ENCODE measurements at places on chromosomes 6 and 20.

DNA sequence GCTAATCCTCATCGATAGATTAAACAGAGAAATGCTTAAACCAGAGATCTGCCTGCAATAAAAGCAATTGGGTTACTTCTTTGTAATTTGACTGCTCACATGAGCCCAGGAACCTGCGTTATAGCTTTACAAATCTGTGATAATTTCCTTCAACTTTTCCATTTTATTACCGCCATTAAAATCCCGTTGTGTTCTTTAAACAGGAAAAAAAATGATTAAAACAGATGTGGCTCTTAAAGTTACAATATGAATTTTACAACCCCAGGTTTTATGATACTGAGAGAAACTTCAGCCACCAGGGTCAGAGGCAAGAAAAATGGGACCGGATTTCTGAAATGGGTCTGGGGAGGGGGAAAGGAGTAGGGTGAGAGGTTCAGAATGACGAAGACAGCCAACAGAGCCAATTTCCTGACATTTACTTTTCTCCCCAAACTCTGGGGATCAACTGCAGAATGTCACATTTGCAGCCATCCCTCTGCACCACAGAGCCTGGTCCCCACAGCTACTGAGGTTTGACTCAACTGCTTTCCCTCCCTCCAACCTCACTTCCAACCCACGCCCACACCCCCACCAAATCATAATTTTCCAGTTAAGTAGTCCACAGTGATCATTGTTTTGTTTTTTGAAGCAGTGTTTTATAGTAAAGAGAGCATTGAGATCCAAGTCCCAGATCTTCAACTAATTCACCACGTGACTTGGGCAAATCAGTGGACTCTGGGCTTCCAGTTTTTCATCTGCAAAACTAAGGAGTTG, 77.6 kb upstream of the EYA2 start:
- no peak for DNase-seq

- DNase-seq, result no peak
Measured at GRCh38 chr6:71252960-71253359, 35.7 kb upstream of the OGFRL1 start.

DNA sequence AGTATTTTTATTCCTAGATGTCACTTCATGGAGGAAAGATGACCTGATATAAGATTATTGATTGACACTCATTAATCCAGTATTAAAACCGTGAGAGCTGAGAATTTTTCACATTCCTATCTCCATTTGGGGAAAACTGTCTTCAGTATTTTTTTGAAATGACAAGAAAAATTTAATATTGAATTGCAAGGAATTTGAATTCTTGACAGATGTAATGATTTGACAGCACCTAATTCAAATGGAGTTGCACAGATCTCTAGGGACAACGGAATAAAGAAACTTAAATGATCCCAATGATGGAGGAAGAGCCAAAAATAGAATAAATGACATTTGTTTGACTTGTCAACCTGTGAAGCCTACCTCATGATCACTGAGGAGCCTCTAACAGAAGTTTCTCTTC, 1591.4 kb downstream of the HACE1 start:
- DNase-seq, result no peak

DNA sequence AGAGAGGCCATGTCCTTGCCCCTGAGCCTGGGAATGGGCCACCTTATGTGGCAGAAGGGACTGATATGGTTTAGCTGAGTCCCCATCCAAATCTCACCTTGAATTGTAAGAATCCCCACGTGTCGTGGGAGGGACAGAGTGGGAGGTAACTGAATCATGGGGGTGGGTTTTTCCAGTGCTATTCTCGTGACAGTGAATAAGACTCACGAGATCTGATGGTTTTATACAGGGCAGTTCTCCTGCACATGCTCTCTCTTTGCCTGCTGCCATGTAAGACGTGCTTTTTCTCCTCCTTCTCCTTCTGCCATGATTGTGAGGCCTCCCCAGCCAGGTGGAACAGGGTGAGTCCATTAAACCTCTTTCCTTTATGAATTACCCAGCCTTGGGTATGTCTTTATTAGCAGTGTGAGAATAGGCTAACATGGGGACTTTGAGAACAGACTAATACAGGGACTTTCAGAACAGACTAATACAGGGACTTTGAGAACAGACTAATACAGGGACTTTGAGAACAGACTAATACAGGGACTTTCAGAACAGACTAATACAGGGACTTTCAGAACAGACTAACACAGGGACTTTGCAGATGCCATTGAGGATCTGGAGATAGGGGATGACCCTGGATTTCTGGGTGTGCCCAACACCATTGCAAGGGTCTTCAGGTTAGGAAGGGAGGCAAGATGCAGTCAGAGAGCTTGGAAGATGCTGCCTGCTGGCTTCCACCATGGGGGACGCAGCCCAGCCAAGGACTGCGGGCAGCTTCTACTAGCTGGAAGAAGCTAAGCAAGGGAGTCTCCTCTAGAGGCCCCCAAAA, 86.9 kb downstream of the RAMACL start:
- DNase-seq, result no peak

- DNase-seq, result no peak
Measured at GRCh38 chr6:100344321-100344720, 120.4 kb downstream of the SIM1 start.

GRCh38 chr6:106300020-106300780, 25.4 kb downstream of the ATG5 start:
- DNase-seq, result no peak

DNA sequence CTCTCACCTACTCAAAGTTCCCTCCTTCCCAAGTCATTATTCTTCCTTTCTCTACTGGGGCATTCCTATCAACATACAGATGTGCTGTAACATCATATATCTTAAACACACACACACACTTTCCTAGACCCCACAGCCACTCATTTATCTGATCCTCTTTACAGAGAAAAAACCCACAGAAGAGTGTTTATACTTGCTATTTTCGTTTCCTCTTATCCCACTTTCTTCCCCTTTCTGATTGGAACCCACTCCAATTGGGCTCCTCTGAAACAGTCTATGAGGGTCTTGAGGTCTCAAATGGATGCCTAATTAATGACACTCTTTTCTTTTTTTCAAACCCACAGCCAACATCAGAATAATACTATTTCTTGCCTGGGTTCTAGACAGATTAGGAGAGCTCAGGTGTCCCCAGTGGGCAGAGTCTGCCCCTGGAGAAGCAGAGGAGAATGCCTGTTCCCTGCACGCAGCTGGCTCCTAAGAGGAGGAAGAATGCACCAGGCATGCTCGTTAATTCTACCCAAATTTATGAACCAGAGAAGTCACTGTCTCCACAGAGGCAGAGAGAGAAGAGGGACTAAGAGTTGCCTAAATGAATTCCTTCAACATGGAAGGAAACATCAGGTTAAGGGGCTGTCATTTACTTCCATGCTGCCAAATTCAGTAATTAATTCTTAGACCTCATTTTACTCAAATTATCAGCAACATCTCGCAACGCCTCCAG, 65.9 kb downstream of the CRYBG1 start:
- DNase-seq, result no peak

Data from HCT116 (cell line).